ENCODE measurements at places on chromosomes 5 and 9. TPM values are rescaled to one million over a fixed set of nuclear protein-coding genes. Genes with fewer than 3 reads are reported as not detected.

- DNase-seq = no peak
Measured at GRCh38 chr5:110476164-110476563, 250.3 kb downstream of the TMEM232 start.

DNA sequence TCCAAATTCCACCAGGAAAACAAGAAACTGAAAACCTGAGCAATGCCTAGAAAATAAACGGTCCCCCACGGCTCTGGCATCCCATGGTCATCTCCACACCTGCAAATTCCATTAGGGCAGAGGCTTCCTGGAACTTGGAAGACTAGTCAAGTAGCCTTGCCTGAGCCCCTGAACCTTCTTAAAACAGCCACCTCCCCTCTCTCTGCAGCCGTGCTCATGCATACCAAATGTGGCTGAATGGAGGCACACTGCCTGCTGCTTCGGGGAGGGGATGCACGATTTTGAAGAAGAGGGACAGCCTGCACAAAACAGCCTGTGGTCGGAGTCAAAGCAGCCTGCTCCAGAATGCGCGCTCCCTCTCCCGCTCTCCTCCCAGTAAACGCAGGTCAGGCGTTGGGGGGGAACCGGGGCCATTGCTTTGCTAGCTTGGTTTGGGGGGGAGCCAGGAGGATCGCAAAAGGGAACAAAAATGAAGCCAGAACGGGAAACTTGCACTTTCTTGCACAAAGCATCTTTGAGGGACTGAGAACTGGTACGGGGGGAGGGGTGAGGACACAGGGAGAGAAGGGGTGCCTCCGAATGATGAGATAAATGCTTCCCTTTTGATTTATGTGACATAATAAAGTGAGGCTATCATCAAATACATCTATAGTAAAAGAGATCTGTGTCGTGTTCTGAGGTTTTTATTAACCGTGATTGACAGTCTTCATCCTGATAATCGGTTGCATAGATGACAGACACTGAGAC lies at the start of gene TRPM3:
Gene TRPM3, minus strand, starts transcription at position 347 of the 747 bp plus-strand sequence. Its CDS starts 267 bp downstream, at position 80.
- no peak for DNase-seq

- DNase-seq = peak; percentile 40
Measured at GRCh38 chr5:73945505-73945904, 319.5 kb downstream of the ARHGEF28 start.

- no peak for DNase-seq
Measured at GRCh38 chr9:98359569-98359968, 104.1 kb upstream of the TBC1D2 start.

DNA sequence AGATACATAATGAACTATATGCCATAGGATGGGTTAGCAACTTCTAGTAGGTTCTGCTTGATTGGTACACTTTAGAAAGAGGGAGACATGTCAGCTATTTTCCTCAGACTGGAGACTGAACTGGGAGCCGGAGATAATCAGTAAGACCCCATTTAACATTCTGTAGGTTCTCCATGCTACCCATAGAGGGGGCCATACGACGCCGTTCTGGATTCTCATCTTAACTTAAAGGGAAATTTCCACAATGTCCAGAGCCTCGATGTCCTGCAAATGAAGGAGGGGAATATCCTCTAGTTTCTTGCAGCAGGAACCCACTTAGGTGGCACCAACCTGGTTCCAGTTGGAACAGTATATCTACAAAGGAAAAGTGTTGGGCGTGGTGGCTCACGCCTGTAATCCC lies 22.3 kb upstream of the NPM1 start:
- DNase-seq = peak; percentile 40

- no peak for DNase-seq
Measured at GRCh38 chr5:15425766-15426165, 74.2 kb upstream of the FBXL7 start.

DNA sequence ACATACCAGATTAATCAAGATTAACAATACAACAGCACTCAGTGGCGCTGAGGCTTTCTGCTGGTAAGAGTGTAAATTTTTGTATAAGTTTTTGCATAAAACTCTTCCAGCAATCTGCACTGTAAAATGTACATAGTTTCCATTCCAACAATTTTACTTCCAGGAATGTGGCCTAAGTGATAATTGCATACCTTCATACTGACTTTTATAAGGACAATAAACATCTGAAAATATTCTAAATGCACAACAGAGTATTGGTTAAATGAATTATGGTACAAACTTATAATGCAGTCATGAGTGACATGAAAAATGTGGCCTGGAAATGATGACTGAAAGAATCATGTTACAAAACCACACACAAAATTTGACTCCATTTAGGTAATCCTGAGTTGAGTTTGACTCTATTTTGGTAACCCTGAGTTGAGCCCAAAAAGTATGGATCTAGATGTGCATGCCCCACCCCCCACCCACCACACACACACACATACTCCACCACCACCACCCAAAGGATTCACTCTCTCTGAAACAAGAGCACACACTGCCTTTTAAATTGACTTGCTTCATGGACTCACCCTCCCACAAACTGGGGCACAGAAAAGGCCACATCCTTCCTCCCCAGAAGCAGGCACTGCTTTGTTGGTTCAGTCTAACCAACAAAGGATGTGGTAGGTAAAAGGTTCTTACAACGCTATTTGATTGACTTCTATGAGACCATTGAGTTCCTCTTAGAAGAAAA lies 137.6 kb downstream of the SUSD1 start:
- DNase-seq = no peak

DNA sequence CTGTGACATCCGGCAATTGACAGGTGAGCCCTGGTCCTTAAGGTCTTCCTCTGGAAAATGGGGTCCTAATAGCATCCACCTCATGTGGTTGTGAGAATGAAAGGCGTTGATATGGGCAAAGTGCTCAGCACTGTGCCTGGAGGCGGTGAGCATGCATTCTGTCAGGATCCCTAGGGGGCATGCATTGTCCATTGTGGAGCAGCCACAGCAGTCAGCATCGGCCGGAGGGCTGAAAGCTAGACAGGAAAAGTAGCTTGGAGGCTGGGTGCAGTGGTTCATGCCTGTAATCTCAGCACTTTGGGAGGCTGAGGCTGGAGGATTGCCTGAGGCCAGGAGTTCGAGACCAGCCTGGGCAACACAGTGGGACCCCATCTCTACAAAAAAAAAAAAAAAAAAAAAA lies 122.2 kb downstream of the LHX2 start:
- DNase-seq = no peak

DNA sequence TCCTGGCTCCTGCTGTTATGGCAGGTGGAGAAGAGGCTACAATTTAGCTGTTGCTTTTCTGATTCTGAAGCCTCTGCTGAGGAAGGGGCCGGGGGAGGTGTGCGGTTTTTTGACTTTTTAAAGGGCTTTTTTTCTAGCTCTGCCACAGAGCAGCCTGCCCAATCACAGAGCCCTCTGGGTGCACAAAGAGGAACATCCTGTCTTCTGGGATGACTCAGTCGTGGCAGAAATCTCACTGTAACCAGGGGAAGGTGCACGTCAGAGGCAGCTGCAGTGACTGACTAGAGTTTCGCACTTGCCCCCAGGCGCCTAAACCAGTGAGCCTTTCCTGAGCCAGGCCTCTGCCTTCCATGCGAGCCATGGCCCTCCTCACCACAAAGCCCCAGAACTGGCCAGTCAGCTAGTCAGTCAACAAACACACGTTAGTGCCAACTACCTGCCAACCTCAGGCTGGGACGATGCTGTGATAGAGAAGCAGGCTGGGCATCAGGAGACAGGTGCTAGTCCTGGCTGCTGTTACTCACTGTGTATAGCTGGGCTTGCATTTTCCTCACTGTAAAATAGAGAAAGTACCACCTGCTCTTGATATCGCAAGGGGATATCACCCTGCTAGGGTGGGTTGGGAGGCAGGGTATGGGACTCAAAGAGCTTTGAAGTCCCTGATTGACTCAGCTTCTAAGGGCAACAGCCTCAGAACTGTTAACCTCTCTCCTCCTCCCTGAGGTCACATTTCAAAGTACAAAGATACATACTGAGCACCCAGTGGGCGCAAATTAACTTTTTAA lies 2.2 kb downstream of the AKNA start:
- DNase-seq = peak; percentile 50

GRCh38 chr5:67858471-67859031 lies 357.0 kb upstream of the PIK3R1 start:
- DNase-seq = no peak

Gene PCDHGA8
- 2.2 TPM for total RNA-seq

Gene TMEFF1
- 19.1 TPM for total RNA-seq

Gene TEX48
- not detected for total RNA-seq

Gene C5orf58
- total RNA-seq = not detected

Gene SLC1A3
- total RNA-seq = 28.9 TPM

All from A673 (cell line).